ENCODE measurements at places on chromosomes 12 and 14.

DNA sequence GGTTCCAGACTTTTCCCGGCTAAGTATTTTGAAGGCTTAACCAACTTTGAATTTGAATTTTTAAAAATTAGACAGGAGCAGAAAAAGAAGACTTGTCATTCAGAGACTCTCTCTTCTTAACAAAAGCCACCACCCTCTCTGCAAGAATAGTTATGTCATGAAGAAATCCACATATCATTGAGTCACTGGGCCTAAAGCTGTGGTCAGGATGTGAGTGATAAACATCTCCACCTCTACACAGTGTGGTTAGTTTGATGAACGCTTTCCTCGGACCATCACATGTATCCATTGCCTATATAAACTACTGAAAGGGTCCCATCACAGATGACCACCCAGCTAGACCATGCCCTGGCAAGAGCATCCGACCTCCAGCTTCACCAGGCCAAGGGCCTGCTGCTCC is 226.1 kb downstream of the KSR2 start:
- no peak for DNase-seq

GRCh38 chr12:42446761-42447160 is 120.8 kb downstream of the PPHLN1 start:
- DNase-seq, result no peak

GRCh38 chr14:37399517-37399916 is 195.5 kb downstream of the FOXA1 start:
- DNase-seq, result no peak

DNA sequence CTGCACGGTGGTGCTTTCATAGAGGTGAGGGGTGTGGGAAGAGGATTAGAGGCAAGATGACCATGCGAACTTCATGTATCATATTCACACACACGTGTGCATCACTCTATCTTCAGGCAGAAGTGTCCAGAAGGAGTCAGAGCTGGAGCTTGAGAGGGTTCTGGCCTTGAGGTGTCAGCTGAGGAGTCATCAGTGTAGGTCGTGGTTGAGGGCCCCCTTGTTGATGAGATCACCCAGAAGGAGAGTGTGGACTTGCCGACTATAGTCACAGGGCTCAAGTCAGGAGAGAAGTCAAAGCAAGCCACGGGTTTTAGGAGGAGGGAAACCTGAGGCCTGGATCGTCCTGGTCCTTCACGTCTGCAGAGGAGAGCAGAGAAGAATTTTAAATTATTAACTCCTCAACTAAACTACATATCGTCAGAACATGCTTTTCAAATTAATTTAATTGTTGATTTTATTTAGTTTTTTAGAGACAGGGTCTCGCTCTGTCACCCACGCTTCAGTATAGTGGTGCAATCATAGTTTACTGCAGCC is 25.4 kb downstream of the EML1 start:
- no peak for DNase-seq

- no peak for DNase-seq
These were observed at the start of gene CLEC4C for GRCh38 chr12:7747246-7747645. CLEC4C (minus strand) TSS chr12:7747375; CDS start chr12:7747348, 27 bp downstream.

- DNase-seq, result no peak
These were observed 21.8 kb downstream of the AHNAK2 start for GRCh38 chr14:104956290-104956890.

DNA sequence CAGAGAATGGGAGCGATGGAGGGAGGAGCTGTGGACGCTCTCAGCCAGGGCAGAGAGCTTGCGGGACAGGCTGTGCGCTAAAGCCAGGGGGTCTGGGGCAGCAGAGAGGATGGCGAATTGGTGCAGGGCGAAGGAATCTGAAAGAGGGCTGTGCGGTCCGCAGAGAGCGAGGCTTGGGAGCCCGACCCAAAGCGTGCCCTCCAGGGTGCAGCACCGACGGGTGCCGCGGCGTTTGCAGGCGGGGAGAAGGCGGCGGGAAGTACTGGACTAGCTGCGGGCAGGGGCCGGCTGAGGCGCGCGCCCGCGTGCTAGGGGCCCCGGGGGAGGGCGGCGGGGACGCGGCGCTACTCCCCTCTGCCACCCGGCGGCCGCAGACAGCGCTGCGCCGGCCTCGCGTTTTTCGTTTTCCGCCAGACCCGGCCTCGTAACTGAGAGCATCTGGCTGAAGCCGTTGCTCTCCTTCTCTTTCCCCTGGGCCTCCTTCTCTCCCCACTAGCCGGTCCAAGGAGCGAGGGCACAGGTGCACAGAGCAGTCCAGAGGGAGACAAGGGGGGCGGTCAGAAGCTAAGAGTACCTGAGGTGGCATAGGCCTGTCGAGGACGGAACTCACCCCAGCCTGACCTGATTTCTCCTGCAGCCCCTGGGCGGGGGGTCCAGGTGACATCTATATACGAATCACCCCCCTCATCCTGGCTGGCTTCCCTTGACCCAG is 24.9 kb downstream of the SLC6A12 start:
- peak; percentile 66 for DNase-seq

DNA sequence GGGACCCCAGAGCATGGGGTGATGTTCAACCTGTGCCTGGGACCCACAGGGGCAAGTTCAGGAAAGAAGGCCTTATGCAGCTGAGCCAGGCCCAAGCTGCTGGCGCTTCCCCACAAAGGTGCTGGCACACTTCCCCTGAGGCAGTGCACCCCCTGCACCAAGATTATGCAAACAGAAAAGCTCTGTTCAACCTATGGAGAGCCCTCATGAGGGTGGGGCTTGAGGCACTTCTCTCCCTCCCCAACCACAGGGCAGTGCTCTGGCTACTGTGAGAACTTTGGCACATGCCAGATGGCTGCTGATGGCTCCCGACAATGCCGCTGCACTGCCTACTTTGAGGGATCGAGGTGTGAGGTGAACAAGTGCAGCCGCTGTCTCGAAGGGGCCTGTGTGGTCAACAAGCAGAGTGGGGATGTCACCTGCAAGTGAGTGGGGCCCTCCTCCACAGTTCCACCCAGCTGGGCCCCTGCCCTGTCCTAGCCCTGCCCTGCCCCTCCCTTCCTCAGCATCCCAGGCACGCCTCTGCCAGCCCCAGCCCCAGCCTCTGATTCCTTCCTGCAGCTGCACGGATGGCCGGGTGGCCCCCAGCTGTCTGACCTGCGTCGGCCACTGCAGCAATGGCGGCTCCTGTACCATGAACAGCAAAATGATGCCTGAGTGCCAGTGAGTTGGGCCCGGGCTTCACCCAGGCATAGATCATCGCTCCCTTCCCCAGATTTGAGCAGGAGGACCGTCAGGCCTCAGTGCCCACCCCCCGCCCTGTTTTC is 5.5 kb upstream of the NXPH4 start:
- no peak for DNase-seq

DNA sequence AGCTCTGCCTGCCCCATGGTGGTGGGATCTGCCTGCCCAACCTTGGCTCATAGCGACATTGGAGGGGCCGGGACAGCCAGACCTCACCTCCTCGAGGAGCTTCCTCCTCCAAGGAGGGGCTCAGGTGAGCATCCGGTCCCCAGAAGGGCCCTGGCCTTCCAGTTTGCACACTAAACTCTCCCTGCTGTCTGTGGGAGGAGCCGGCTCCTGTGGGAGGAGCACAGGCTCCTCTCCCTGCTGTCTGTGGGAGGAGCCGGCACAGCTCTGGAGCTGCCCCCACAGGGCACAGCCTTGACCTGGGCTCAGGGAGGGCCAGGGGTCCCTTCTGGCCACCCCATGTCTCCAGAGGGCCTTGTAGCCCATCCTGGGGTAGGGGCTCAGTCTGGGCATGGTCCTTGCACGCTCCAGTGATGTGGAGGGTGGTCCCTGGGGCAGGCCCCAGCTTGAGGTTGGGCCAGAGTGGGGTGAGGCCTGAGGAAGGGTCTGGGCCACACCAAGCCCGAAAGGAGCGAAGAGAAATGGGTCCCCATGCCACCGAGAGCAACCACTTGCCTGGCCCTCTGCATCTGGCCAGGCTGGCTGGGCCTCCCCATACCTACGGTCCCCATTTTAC is 147.5 kb upstream of the C14orf180 start:
- no peak for DNase-seq

DNA sequence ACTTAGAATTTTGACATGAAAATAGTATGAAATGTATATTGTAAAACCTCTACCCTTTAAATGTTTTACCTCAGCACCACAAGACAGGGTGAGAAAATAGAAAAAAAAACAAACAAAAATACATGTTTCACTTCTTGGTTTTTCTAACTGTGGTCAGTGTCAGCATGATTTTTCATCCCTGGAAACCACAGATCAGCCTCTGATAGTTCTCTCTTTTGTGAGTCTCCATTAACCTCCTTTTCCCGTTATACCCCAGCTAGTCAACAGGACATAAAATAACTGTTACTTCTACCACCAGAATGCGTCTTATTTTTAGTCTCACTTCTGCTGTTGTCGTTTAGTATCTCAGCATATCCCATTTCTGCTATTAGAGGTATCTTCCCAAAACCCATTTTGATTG is 48.3 kb upstream of the KCNMB4 start:
- DNase-seq, result no peak

- no peak for DNase-seq
These were observed 100.7 kb downstream of the SMOC1 start for GRCh38 chr14:69979882-69980281.

DNA sequence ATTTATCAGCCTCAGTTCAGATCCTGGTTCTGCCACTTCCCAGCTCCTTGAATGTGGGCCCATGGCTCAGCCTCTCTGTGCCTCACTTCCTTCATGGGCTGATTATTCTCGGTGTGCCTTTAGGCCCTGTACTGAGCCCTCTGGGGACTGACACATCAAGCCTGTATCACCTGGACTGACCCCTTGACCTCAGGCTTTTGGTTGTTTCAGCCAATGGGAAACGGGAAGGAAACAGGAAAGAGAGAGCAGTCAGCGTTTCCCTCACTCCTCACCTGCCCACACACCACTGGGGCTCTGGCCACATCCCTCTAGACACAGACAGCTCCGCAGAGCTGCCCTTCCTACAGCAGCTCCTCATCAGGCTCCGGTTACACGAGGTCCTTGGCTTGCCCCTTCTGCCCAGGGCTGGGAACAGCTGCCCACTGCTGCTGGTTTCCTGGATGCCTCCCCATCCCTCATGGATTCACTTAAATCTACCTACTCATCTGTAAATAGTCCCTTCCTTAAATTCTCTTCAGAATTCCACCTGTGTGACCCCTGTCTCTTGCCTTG is 37.0 kb upstream of the ITPR2 start:
- DNase-seq, result no peak

DNA sequence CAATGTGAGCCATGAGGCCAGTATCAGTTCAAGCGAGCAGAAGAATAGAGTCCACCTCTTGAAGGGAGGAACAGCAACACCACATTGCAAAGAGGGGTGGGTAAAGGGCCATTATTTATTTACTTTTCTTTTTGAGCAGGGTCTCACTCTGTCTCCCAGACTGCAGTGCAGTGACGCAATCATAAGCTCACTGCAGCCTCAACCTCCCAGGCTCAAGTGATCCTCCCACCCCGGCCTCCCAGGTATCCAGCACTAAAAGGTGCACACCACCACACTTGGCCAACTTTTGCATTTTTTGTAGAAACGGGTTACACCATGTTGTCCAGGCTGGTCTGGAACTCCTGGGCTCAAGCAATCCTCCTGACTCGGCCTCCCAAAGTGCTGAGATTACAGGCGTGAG is 42.9 kb upstream of the CIT start:
- DNase-seq, result no peak

- DNase-seq, result no peak
These were observed 69.4 kb downstream of the SLC38A6 start for GRCh38 chr14:61050417-61050816.

DNA sequence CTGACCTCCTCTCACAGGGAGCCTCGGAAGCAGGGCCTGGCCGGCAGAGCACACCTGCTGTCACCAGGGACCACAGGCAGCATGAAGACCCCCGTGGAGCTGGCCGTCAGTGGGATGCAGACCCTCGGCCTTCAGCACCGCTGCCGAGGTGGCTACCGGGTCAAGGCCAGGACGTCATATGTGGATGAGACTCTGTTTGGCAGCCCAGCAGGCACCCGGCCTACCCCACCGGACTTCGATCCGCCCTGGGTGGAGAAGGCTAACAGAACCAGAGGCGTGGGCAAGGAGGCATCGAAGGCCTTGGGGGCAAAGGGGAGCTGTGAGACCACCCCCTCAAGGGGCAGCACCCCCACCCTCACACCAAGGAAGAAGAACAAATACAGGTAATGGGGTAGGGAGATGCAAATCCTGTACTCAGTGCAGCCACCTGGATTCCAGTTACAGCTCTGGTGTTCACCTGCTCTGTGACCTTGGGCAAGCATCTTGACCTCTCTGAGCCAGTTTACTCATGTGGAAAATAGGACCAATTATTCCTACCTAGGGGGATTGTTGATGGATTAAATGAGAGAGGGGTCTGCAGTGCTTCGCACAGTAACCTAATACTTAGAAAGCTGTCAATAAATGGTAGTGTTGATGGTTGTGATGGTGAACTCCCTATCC is 1.3 kb downstream of the RITA1 start:
- no peak for DNase-seq

- DNase-seq, result no peak
These were observed 384.2 kb downstream of the ZFP36L1 start for GRCh38 chr14:68408680-68409079.

GRCh38 chr12:16359512-16360491 is 12.4 kb downstream of the MGST1 start:
- DNase-seq, result no peak
